ENCODE measurements at places on chromosomes 11 and 22.

DNA sequence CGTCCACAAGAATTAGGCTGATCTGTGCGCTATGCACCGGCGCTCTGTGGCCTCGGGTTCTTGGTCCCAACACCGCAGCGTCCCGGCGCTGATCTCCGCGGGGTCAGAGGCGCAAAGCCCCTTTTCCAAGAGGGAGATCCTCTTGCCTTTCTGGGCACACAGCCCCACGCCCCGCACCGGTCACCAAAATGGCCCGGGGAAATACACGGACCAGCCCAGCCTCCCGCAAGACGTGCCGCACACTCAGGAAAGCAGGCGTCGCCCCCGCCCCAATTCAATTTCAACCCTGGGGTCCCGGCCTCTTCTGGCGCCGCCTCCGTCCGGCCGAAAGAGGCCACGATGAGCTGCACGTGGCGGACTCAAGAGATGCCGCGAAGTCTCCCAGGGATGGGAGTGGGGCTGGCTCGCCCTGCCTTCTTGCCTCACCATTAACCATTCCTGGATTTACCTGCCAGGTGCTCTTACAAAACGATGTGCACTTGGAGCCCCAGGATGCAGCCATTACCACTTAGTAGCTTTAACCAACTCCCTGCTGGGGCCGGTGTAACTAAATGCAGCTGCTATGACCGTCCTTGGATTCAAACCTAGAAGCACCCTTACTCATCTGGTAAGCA, 10.5 kb downstream of the PIWIL3 start:
- DNase-seq, result no peak

- DNase-seq, result no peak
Measured at GRCh38 chr11:107307991-107308390, 149.6 kb downstream of the CWF19L2 start.

DNA sequence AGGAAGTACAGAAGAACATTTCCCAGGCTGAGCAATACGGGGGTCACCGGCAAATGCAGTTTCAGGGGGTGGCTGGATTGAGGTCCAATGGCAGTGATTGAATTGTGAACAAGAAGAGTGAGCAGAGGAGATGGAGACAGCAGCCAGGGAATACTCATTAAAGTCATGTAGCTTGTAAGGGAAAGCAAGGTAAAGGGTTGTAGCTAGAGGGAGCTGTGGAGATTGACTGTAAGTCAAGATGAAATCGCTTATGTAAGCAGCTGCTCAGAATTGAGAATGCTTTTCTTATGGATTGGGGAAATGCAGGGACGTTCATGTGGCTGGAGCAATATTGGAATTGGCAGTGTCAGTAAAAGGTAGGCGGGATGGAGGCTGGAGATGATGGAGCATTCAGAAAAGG, 111.4 kb upstream of the TBCEL start:
- DNase-seq, result no peak

GRCh38 chr11:14500181-14500651, 605 bp upstream of the COPB1 start:
- DNase-seq, result peak; percentile 62

GRCh38 chr11:2929531-2929949, 320 bp upstream of the PHLDA2 start:
- no peak for DNase-seq

DNA sequence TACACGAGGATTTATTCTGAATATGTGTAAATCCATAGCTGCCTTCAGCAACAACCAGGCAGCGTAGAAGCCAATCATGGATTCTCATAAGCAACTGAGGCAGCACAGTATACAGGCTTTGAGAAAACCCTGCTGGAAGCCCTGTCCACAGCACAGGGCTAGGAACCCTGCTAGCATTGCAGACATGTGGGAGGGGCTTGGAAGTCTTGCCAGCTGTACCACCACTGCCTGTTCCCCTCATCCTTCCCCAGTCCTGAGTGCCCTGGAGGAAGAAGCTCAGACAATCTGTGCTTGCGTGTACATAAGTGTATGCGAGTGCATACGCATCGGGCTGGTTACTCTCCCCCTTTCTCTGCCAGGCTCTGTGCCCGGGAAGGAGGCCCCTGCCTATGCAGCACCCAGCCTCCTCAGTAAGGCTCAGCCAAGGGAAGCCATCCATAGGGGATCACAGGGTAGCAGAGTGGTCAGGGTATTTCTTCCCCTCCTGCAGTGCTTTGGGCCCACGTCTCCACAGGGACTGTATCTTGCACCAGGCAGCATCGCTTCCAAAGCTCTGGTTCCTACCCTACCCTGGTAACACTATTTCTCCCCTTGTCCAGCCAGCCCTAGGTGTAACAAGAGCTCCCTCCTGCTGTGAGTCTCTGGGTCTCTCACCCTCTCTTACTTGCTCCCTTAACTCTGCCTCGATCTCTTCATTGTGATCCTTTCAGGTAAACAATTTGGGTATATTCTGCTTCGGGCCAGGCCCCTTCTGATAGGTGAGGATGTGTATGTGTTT, 90.5 kb downstream of the GALNT18 start:
- DNase-seq, result no peak

Measured in left lobe of liver (tissue), 2 donors.